ENCODE measurements at places on chromosomes 2 and 18. TPM values are rescaled to one million over a fixed set of nuclear protein-coding genes. Genes with fewer than 3 reads are reported as not detected.

DNA sequence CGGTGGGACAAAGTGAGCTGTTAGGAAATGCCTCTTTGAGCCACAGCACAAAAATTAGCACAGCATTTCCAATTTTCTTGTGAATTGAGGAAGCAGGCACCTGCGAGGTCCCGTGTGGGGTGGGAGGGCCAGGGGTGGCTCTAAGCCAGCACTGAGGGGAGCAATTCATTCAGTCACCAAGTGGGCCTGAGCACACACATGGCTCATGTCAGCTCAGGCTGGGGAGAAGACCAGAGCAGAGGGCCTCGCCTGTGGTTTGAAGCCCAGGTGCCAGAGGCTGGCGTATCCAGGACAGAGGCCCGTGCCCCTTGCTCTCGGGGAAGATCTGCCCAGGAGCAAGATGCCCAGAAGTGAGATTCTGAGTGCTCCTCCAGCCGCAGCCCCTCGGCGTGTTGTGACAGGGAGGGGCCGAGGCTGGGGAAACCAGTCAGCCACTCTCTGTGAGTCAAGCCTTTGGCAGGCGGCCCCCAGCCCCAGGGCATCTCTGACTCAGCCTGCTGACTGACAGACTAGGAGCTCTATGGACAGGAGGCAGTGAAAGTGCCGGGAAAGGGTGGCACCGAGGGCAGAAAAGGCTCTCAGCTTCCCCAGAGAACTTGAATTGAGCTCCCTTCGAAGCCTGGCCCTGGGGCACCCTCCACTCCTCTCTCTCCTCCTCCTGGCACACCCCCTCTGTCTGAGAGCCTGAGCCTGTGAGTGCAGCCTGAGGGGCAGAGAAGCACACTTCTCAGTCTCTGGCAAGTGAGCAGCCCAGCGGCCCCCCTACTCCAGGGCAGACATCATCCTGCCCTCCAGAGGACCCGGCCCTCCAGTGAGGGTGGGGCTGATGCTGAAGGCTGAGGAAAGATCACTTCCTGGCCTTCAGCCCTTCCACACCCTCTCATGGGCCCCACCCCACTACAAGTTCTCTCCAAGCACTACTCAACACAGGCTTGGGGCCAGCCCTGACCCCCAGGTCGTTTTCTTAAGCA is 32.3 kb downstream of the CYP26B1 start:
- DNase-seq, result peak; percentile 62

The FAP gene
- total RNA-seq, result 24.8 TPM

- no peak for DNase-seq
These were observed 71.8 kb upstream of the SP5 start for GRCh38 chr2:170643346-170643745.

DNA sequence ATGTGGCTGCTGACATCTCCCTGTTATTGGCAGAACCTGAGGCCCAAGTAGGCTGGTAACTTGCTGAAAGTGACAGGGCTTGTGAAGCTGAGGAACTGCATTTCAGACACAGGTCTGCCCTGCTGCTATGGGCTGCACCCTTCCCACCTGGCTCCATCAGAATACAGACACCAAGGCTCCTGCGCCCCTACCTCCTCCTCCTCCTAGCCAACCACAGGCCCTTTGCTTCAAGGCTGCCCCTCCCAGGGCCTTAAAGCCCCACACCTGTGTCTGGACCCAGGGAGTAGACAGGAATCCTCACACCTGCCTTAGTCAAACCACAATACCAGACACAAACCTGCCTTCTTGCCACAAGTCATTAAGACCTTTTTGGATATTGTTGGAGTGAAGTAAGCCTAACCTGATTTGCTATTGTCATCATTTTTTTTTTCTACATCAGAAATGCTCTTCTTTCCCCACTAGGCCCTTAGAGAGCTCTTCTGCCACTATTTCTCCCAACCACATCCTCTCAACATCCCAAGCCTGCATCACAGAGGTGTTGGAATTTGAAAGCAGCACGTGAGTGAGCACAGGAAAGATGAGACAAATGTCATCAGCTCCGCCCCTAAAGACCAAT is 489.7 kb downstream of the EIPR1 start:
- no peak for DNase-seq

Measured in sigmoid colon (tissue), 7 donors.